GM12892 (cell line): ENCODE measurements at places on chromosomes 13 and 19.

DNA sequence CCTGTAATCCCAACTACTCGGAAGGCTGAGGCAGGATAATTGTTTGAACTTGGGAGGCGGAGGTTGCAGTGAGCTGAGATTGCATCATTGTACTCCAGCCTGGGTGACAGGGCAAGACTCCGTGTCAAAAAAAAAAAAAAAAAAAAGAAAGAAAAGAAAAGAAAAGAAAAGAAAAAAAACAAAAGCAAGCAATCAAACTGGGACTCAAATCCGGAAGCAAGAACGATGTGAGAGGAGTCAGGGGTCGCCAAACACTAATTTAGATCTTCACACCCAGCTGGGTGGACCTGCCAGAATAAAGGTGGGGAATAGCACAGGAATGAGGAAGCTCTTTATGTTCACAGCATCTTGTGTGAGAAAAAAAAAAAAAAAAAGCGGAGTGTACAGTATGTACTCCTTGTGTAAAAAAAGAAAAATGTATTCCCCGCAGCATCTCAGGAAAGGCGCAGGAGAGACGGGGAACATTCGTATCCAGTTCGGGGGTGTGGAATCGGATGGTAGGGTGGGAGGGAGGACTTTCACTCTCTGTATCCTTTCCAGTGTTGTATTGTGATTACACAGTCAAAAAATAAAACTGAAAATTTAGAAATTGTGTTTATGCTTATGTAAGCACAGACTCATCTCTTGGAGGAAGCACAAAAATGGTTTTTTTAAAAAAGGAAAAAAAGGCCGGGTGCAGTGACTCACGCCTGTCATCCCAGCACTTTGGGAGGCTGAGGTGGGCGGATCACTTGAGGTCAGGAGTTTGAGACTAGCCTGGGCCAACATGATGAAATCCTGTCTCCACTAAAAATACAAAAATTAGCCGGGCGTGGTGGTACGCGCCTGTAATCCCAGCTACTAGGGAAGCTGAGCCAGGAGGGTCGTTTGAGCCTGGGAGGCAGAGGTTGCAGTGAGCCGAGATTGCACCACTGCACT, 7.6 kb downstream of the DNAJB1 start:
- no peak for DNase-seq

- DNase-seq, result no peak
These were observed 235.9 kb downstream of the DCT start for GRCh38 chr13:94243551-94243950.

GRCh38 chr13:103068836-103069235, 2.6 kb upstream of the SLC10A2 start:
- DNase-seq, result no peak

GRCh38 chr19:28530406-28531035, 682.4 kb downstream of the UQCRFS1 start:
- no peak for DNase-seq

DNA sequence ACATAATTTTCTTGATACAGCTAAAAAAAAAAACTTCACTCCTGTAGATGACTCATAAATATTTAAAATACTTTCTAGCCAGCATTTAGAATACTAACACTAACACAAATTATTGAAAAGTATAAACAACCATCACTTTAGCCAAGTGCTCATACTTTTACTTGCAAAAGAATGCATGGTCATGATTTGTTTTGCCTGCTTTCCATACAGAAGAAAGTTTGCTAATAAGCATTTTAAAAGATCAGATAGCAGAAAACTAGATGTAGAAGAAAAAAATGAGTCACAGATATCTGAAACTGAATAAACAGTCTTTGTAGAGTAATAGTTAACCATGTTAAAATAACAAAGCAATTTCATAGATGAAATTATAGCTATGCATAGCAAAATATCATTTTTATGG, 2280.4 kb upstream of the PCDH20 start:
- no peak for DNase-seq

- no peak for DNase-seq
These were observed 215.1 kb downstream of the RBM26 start for GRCh38 chr13:79190932-79191331.

- DNase-seq, result no peak
These were observed 3.6 kb upstream of the GNG8 start for GRCh38 chr19:46639358-46640182.

DNA sequence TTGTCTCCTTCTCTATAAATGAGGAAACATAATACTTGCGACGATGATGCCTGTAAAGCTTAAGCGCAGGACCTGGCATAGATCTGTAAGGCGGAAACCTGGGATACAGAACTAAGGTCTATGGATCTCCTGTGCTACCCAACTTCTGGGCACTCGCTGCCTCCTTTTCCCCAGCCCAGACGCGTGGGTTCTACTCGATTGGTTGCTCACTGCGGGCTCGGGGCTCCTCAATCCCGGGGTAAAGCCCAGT, 615 bp upstream of the PSMC4 start:
- DNase-seq, result no peak

- DNase-seq, result no peak
These were observed 509.9 kb upstream of the GPC6 start for GRCh38 chr13:92716749-92717148.

GRCh38 chr13:93824286-93824685, 597.7 kb downstream of the GPC6 start:
- DNase-seq, result no peak

- no peak for DNase-seq
These were observed 214.4 kb upstream of the IRS2 start for GRCh38 chr13:110000534-110001345.

DNA sequence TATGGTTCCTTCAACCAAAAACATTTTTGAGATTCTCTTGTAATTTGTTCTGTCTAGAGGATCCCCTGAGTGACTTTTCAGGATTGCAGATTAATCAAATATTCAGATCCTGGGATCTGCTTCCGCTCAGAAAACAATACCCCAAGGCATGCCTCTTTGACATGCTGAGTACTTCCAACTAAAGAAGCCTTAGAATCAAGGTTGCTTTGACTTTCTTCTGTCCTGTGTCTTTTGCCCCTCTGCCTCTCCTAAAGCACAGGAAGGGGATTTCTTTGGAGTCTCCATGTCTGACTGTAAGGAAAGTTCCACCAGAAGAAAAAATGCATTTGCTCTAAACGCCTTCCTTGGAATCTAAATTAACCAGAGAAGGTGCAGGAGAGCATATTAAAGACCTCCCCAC, 431.5 kb downstream of the FGF14 start:
- DNase-seq, result no peak

- DNase-seq, result no peak
These were observed 121.6 kb upstream of the FRY start for GRCh38 chr13:31909864-31910551.

DNA sequence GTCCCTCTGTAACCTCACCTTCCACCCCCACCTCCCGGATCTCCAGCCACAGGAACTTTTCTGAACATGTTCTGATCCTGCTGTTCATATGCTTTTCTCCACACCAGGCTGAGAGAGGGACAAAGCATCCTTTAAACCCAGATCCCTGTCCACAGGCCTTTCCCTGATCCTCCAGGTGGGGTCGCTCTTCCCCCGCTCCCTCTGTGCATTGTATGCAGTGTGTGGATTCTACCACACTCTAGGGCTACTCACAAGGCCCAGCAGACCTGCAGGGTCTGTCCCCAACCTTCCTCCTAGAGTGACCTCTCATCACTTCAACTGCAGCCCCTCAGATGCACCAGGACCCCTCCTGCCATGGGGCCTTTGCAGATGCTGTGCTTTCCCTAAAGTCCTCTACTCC, 1200.6 kb downstream of the UQCRFS1 start:
- DNase-seq, result no peak

DNA sequence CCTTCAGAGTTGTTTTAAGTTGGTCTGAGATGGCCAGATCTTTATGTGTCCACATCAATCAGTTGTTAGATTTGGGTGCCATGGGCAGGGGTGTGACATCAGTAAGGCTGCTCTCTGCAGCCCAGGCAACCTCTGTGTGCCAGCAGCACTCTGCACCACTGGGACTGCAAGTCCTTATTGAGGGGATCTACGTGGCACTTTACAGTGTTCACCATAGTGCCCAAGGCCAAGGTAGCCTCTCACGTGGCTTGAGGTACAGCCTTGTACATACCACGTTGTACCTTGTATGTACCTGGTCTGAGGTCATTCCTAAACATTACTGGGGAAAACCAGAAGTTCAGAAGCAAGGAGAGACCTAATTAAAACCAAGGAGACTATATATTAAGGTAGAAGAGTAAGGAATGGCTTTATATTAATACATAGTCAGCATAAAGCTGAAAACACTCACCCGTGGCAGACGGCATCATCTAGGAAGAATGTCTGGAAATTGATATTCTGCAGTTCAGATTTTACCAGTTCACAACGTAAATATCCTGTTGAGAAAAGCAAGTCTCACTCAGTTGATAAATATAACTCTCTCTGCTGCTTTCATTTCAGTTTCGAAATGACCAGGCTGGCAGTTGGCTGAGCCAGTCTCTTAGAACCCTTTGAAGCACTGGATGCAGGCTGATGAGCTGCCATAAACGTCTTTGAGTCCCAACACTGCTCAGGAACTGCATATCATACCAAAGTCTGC, 128.8 kb downstream of the ZDHHC20 start:
- DNase-seq, result no peak

DNA sequence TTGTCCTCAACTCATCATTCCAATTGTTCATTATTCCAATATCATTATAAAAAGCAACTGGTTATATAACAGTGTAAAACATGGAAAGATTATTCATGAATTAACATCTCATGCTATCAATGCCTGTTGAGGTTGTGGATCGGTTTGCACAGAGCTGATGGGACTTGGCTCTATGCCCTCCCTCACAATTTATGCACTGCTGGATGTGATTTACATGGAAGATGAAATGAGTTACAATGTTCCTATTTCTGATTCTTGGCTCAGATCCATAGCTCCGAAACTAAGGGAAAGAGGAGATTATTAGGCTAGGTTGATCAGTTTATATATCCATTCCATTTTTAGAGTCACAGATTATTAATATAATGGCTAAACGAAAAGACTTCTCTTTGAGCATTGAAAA, 38.6 kb downstream of the SCEL start:
- DNase-seq, result no peak

DNA sequence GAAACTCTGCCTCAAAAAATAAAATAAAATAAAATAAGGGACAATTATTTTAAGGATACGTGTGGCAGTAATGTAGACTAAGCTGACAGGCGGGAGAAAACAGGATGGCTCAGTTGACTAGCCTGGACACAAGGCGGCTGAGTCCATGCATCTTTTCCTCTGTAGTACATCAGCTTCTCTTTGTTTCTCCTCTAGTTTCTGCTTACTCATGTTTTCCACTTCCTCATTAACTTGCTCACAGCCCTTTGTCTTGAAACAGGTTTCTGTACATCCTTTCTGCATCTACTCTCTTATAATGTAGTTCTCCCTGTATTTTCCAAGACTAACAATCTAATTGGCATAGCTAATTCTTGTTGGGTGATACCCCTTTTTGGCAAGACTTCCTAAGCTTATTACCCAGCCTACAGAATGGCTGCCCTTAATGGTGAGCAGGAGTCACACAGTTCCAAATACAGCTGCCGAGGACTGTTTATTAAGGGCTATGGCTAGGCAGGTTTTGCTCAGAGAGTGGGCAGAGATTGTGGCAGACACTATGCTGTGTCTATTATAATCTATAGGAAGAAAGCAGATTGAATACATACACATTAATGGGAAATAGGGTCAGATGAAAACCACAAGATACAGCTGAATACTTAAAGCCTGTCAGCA, 58.7 kb upstream of the KLF5 start:
- no peak for DNase-seq

DNA sequence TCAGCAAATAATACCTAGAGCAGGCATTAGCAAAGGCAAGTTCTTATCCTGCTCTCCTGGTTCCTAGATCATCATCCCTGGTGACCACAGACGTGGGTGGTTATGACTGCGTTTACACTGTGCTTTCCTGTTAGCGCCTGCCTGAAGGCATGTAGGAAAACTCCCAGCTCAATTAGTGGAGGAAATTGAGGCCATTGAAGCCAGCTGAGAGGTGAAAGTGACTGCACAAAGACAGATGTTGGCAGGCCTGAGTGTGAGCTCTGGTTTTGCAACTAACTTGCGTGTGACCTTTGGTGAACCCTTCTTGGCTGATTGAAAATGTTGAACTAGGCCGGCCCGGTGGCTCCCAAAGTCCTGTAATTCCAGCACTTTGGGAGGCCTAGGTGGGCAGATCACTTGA, 17.5 kb upstream of the NWD1 start:
- no peak for DNase-seq

- DNase-seq, result no peak
These were observed 126.4 kb upstream of the SLC10A2 start for GRCh38 chr13:103192511-103193135.

DNA sequence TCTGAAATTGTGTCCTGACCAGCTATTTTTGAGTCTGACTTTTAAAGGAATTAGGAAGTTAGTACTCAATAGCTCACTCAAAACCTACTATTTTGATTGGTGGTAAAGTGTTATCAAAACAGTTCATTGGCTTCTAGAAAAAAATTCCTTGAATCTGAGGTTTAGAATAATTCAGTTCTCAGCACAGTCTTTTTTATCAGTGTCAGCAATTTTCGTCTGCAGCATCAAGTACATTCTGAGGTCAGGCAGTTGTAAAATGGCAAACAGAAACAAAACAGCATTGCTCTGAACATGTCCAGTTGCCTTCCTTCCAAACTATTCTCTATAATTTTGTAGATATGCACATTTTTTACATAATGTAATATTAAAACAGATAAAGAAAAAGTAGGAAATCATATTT, 1644.1 kb downstream of the SLITRK5 start:
- DNase-seq, result no peak

- no peak for DNase-seq
These were observed 77.2 kb downstream of the TBC1D4 start for GRCh38 chr13:75404726-75405125.

- no peak for DNase-seq
These were observed 458.6 kb downstream of the DCT start for GRCh38 chr13:94020833-94021232.

DNA sequence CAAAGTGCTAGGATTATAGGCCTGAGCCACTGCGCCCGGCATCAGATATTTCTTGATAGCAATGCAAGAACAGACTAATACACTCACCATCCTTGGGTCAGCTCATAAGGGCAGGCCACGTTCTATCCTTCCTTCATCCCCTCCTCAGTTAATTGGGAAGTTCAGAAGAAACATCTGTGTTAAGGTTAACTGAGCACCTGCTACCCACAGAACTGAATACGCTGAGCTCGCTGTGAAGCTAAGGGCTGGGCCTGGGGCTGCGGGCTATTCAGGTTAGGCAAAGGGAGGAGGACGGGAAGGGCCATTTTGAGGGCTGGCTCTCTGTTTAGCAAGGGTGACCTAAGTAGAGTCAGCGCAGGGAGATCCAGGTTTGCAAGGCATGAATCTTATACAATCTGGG, 43.0 kb upstream of the UQCRFS1 start:
- DNase-seq, result no peak

DNA sequence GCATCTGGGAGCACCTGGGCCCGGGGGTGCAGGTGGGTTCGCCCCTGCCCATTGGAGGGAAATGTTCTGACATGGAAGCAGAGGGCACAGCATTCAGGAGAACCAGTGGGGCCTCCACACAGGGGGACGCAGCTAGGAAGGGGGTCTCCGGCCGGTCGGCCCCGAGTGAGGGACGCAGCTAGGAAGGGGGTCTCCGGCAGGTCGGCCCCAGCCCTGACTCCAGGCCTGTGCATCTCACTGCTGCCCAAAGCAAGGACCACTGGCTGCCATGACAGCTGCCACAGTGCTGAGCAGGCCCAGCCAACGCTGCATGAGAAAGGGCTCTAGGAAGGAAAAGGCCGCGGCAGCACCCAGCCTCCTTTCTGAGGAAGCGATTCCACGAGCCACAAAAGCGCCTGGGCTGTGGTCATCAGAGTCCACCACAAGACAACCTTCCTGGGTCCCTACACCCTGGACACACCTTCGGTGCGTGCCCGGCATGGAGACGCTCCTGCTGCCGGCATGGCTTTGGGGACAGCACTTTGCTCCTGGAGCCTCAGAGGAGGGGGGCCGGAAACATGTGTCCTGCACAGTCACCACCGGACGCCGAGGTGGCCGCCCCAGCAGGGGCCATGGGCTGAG, 9.7 kb downstream of the RASA3 start:
- no peak for DNase-seq
